ENCODE measurements at places on chromosomes 13 and 19.

GRCh38 chr19:38596057-38596981 lies 21.4 kb downstream of the MAP4K1 start:
- peak; percentile 64 for DNase-seq

GRCh38 chr19:12954612-12954962 lies 2.4 kb downstream of the GADD45GIP1 start:
- no peak for DNase-seq

GRCh38 chr13:94298346-94298745 lies 181.1 kb downstream of the DCT start:
- no peak for DNase-seq

DNA sequence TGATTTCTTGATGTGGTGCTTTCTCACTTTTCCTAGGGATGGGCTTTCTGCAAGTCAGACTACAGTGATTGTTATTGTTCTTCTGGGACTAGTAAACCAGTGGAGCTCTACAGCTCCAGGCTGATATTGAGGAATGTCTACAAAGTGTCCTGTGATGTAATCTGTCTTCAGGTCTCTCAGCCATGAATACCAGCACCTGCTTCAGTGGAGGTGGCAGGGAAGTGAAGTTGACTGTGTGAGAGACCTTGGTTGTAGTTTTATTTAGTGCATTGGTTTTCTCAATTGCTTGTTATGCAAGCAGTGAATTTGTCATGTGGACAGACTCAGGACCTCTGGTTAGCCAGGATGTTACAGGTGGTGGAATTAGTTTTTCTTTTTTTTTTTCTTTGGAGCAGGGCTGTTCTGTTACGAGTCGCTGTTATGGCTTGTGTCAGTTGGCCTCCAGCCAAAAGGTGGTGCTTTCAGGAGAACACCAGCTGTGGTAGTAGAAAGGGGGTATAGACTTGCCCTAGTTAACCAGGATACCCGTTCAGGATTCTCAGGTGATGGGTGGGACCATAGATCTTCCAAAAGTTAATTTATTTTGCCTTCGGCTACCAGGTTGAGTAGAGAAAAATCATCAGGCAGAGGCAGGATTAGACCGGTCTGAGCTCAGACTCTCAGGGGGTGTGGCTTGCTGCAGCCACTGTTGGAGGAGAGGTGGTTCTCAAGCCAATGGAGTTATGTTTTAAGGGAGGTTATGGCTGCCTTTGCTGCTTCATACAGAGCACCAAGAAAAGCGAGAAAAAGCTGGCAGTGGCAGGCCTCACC lies 11.9 kb upstream of the ZNF675 start:
- no peak for DNase-seq

GRCh38 chr19:1066748-1067340 lies at the start of gene ARHGAP45:
Gene ARHGAP45 (plus strand): TSS chr19:1067167. CDS start chr19:1067406, 239 bp downstream.
- no peak for DNase-seq

- DNase-seq: no peak
Measured at GRCh38 chr13:93173654-93174053, 53.0 kb upstream of the GPC6 start.

- no peak for DNase-seq
Measured at GRCh38 chr13:109870696-109871370, 84.5 kb upstream of the IRS2 start.

DNA sequence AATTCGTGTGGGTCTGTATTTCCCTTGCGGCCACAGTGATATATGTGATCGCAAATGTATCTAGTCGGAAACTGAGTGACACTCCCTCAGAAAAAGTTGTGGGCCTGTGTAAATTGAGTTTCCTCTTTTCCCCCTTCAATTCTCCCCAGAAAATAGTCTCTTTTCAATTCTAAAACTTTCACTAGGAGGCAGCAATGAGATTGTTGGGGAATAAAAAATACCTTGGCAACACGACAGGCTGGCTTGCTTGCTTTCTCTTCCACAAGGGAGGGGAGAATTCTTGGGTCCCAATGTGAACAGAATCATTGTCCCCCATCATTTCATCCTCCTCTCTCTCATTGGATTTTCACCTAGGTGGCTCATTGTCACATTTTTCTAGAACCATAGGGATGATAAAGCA lies 3.7 kb upstream of the SOX21 start:
- DNase-seq: no peak

DNA sequence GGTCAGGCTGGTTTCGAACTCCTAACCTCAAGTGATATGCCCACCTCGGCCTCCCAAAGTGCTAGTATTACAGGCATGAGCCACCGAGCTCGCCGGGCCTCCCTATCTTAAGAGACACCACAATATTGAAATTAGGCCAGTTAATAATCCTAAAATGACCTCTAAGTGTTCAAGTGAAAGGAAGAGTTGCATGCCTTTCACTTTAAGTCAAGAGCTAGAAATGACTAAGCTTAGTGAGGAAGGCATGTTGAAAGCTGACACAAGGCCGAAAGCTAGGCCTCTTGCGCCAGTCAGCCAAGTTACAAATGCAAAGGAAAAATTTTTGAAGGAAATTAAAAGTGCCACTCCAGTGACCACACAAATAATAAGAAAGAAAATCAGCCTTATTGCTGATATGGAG lies 144.5 kb upstream of the FNDC3A start:
- DNase-seq: no peak

- no peak for DNase-seq
Measured at GRCh38 chr19:3707868-3708206, 347 bp upstream of the TJP3 start.

DNA sequence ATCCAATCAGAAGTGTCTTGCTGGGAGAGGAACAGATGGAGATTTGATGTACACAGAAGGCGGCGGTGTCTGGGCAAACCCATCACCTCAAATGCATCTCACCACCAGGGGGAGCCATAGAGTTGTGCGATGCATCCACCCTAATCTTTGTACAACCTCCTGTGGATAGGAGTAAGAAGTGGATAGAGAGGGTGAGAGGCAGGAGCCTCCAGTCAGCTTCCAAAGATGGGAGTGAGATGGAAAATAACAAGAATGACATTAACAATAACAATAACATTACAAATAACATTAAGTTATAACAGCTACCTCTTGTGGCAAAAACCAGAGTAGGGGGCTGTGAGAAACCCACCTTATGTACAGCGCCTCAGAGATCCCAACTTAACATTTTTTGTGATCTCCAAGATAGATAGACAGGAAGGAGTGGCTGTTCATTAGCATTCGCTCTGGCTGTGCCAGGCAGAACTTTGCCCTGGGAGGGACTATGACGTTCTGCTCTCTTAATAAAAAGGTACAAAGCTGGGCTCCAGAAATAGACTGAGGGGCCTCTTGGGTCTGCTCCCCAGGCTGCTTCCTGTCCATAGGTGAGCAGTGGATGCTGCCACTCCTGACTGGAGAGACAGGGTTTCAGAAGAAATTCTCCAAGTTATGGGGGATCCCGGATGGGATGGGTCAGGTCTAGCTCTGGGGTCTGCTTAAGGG lies 5.2 kb upstream of the CEACAM18 start:
- peak; percentile 22 for DNase-seq

- DNase-seq: no peak
Measured at GRCh38 chr19:39996218-39996810, 546 bp upstream of the ZNF546 start.

GRCh38 chr13:70310396-70311119 lies 202.3 kb upstream of the KLHL1 start:
- peak; percentile 51 for DNase-seq

GRCh38 chr19:39032063-39032918 lies at the start of gene FBXO27:
Gene FBXO27 (minus strand): TSS chr19:39032549. CDS start chr19:39032227, 322 bp downstream.
- no peak for DNase-seq

Measured in NCI-H187 (cell line).